CD4-positive, alpha-beta T cell treated with Interleukin-4 for 1 hour (primary cell): ENCODE measurements at places on chromosomes 6 and 20.

DNA sequence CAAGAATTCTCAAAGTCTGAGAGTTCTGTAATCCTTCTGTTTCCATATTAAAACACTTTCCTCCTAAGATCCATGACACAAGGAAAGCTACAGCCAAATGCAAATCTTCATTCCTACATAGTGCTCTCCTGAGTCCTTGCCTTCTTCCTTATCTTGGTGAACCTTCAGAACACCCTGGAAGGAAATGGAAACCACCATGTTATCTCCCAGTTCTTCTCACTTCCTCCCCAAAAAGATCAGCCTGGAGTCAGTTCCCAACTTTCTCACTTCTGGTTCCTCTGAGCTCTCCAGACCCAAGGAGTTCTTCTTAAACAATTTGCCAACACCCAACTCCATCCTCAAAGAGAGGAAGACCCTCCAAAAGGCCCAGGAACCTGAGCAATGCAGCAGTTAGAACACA, 193.3 kb upstream of the CCN2 start:
- DNase-seq: no peak

GRCh38 chr20:33133373-33133941, 34.5 kb upstream of the BPIFA2 start:
- DNase-seq: no peak

DNA sequence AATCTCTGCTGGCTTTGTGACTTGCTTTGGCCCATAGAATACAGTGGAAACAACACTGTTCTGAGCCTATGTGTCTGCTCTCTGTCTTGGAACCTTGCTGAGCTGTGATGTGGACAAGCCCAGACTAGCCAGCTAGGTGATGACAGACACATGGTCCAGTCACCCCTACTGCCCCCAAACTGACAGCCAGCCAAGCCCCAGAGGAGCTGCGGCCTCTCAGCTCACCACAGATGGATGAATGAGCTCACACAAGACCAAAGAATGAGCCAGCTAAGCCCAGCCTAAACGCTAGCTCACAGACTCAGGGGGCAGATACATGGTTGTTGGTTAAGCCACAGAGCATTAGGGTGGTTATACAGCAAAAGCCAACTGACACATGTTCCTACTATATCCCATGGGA, 4.1 kb downstream of the AARS2 start:
- no peak for DNase-seq

- no peak for DNase-seq
These were observed 216.8 kb downstream of the GJA1 start for GRCh38 chr6:121652223-121652622.

DNA sequence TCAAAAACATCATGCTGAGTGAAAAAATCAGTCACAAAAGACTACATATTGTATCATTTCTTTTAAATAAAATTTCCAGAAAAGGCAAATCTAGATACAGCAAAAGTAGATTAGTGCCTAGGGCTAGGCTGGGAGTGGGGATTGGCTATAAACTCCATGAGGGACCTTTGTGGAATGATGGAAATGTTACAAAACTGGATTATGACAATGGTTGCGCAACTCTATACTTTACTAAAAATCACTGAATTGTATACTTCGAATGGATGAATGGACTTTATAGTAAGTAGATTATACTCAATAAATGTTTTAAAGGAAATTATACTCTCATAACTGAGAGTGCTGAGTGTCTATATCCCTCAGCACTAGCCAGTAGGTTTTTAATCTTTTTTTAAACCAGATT, 4.3 kb downstream of the HMGN3 start:
- no peak for DNase-seq

DNA sequence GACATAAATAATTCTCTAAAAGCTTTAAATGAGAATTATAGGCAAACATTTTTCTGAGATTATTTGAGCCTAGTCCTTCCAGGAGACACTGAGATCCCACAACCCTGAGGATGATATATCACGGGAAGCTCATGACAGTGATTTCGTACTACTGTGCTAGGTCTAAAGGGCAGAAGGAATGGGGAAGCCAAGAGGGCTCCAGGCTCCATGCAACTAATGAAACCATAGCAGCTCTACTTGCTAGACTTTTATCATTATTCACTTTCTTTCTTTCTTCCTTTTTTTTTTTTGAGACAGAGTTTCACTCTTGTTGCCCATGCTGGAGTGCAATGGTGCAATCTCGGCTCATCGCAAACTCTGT, 57.3 kb upstream of the SGK1 start:
- DNase-seq: no peak

GRCh38 chr20:59812286-59813125, 120.9 kb downstream of the SYCP2 start:
- DNase-seq: no peak

GRCh38 chr6:161409353-161409752, 135.5 kb upstream of the AGPAT4 start:
- DNase-seq: no peak

- no peak for DNase-seq
These were observed 127.2 kb downstream of the PLCB4 start for GRCh38 chr20:9196110-9196509.

GRCh38 chr6:162615016-162615705, 112.4 kb downstream of the PRKN start:
- no peak for DNase-seq

DNA sequence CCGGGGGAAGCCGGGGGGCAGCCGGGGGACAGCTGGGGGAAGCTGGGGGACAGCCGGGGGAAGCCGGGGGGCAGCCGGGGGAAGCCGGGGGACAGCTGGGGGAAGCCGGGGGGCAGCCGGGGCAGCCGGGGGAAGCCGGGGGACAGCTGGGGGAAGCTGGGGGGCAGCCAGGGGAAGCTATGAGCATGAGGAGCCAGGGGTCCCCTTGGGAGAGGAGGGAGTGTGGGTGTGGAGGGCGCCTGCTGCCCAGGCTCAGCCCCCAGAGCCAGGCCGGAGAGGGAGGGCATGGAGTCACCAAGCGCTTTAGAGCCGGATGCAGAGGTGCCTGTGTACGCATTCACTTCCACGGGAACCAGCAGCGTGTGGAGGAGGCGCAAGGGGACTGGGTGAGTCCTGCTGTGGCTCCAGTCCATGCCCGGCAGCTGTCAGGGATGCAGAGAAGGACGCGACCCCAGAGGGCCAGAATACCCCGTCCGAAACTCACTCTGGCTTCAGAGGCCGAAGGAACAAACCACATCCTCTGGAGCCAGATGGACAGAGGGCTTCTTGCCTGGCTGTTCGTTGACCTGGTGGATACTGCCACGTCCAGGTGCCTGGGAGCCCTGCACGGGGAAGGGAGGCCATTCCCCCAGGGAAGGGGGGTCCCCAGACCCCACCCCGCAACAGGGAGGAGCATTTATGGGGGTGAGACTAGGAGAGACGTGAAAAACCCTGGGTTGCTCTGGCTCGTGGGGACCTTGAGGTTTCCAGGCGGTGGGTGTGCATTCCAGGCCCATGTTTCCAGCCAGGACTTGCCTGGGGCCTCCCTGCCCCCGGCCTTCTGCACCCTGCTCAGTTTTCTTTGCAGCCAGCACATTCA, 26.5 kb upstream of the DACT2 start:
- no peak for DNase-seq
